ENCODE measurements at places on chromosomes 2 and 18.

DNA sequence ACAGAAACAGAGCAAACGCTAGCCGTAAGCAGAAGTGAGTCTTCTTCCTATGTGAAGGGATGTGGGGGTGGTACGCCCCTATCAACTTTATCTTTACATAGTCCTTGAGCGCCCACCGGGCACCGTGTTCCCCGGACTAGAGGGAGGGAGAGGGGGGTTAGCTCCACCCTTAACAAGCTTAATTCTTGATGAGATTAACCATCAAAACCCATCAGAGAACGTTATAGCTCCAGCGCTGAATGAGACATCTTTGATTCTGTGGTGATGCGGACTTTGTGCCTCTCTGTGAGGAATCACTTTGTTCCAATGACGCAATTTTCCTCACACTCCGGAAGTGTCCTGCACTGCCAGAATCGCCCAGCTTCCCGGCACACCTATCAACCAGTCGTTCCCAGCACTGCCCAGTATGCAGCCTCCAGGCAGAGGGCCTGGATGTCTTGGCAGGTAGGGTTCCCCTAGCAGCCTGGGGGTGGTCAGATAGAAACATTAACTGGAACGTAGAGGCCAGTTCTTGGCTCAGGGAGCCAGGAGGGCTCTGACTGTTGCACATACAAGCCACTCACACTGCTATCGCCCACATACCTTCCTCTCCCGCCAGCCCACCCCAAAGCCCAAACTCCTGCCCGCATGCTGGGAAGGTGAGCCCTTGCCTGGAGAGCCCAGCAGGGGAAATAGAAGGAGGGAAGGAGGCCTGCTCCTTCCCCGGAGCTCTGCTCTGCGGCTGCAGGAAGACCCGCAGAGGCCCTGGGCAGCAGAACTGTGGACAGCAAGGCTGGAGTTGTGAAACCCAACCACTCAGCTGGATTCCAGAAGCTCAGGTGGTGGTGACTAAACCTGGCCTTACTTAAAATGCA lies 1.9 kb upstream of the ODC1 start:
- DNase-seq, result no peak

DNA sequence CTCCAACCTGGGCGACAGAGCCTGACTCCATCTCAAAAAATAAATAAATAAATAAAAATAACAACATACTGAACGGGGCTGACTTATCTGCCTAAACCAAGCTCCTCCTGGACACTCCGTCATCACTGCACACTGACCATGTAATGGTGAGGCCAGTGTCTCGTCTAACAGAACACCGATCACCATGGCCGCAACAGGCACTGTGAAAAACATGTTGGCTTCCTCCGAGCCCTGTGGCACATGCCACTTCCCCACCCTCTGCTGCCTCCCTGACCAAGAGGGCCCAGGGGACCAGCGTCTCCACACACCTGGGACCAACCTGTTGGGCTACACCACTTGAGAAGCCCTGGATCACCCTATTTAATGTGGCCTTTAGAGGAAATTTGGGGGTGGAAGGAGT lies 33.9 kb downstream of the ZNF516 start:
- no peak for DNase-seq

DNA sequence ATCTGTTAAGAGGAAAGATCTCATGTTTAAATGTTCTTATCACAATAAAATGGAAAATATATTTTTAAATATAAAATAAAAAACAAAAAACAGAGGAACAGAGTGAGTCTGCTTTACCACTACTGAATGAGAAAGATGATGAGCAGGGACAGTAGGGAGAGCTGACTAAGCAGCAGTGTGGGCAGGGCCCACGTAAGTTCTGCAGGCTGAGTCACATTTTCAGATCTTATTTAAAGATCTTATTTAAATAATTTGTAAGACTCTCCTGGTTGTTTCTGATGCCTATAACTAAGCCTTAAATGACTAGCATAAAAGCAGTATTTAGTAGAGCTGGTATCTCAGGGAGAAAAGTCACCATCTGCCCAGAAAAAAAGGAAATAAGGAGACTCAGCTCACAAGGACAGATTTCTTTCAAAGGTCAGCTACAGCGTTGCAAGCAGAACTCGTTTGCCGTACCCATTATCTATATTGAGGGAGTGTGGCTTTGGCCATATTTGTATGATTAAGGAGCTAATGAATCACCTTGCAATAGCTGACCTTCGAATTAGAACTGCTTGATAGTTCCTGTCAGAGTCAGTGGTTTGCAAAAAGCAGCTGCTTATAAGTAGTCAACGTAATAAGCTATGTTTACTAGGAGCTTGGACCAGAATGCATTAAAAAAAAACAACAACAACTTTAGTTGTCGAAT lies 322.1 kb upstream of the CHAC2 start:
- DNase-seq, result no peak

DNA sequence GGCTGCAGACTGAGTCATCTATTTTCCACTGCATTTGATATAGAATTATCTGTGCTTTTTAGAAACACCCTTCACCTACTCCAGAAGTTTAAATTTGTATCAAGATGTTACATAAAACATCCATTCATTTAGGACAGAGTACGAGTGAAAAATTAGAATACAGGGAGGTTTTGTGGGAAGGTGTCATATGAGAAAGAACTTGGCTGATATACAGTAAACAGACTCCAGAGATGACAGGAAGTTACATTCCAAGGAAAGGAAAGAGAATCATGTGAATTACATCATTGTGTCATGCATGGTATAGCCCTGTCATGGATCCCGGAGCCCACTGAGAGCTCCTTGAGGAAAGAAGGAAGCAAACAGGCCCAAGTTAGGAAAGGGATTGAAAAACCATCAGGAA lies 341.5 kb upstream of the PKDCC start:
- DNase-seq, result no peak

DNA sequence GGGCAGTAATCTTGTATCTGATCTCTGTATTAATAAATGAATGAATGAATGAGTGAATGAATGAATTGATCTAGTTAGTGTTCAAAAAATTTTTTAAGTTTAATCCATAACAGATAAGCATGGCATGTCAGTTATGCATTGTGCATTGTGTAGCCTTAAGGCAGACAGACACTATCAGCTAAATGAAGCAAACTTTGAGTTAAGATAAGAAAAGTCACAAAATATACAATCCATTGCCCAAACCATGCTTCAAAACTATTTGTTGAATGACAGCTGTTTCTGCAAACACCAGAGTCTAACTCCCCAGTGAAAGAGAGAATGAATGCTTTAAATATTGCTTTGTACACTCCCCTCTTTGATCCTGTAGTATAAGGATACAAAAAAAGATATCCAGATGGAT lies 314.3 kb upstream of the ETAA1 start:
- DNase-seq, result no peak

DNA sequence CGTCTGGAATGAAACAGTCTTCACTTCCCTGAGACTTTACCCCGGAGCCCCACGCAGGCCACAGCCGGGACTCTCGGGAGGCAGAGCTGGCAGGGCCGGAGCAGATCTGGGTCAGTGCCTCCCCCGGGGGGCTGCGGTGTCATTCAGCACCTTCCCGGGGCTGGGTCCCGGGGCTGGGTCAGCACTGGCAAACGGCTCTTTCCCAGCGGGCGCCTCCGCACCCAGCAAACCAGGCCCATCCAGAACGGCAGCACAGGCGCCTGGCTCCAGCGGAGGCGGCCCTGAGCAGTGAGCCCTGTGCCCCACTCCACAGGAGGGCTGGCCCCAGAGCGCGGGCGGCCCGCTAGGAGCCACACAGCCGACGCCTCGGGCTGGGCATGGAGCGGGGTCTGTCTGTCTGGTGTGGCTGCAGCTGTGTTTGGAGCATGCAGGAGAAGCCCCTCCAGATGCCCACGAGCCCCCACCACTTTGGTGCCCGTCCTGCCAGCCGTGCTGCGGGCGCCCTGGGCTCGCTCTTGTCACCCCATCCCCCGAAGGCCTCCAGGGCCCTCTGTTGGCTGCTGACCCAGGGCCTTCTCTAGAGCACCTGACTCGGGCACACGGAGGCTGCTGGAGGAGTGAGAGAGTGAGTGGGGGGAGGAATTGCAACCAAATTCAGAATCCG lies 132.1 kb upstream of the CTDP1 start:
- DNase-seq, result no peak

- DNase-seq, result no peak
Observed at GRCh38 chr2:174177316-174177890, 70.9 kb downstream of the OLA1 start.

GRCh38 chr2:129400826-129401225 lies 578.6 kb upstream of the RAB6C start:
- no peak for DNase-seq

- no peak for DNase-seq
Observed at GRCh38 chr2:46040563-46041155, 256.5 kb upstream of the EPAS1 start.

DNA sequence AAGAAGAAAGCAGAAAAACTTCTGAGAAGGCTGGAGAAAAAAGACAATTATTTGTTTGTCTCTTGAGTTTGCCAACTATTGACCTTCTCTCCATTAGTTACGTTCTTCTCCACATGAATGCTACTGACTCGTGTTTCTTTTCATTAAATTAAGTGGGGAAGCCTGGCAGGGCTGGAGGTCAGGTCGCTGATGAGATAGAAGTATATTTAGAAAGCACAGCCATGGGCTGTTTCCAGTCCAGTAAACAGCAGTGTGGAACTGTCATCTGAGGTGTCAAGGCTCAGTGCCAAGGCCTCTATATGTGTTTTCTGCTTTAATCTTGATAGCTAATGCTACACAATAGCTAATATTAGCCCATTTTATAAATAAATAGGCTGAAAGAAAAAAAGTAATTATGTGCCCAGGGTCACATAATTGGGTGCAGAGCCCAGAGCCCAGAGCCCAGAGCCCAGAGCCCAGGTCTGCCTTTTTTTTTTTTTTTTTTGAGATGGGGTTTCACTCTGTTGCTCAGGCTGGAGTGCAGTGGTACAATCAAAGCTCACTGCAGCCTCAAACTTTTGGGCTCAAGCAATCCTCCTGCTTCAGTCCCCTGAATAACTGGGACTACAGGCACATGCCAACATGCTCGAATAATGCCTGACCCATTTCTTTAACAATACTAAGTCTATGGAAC lies 6.3 kb downstream of the MSGN1 start:
- DNase-seq, result no peak

GRCh38 chr18:22827741-22828140 lies 105.4 kb upstream of the RBBP8 start:
- no peak for DNase-seq

DNA sequence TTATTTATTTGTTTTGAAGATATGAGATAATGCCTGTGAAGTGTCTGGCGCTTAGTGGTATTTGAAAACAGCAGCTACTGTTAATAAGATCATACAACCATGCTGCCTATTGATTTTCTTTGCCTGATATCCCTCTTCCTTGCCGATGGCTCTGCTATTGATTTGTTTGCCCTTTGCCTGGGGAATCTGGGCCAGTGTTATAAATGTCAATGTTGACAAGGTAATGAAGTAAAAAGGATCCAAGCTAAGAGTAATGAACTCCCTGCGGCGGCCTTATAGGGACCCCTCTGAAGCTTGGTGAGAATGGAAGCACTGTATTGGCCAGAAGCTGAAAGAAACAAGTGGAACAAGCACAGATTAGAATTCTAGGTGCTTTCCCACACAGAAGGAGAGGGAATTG lies 854.6 kb downstream of the CNTNAP5 start:
- DNase-seq, result no peak

GRCh38 chr2:231502596-231502995 lies 27.6 kb downstream of the NMUR1 start:
- no peak for DNase-seq

GRCh38 chr2:694174-694573 lies 17.0 kb upstream of the TMEM18 start:
- no peak for DNase-seq

DNA sequence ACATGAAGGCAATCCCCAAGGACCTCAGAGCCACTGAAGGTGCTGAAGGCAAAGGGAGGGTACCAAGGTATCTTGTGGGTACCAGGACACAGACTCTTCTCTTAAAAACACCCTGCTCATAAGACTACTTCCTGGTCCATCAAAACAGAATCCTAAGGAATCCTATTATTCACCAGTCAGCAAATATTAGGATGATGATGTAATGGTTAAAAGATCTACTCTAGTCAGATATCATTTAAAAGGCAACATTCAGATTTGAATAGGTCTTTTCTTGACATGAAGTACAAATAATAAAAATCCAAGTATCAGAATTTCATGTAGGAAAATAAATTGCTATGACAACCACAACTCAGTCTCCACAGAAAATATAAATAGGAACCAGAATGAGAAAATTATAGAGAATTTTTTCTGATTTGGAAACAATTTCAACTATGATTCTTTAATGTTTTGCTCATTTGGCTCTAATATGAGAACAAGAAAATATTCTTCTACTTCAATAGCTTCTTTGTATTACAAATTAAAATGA lies 77.8 kb upstream of the ZNF397 start:
- DNase-seq, result no peak

DNA sequence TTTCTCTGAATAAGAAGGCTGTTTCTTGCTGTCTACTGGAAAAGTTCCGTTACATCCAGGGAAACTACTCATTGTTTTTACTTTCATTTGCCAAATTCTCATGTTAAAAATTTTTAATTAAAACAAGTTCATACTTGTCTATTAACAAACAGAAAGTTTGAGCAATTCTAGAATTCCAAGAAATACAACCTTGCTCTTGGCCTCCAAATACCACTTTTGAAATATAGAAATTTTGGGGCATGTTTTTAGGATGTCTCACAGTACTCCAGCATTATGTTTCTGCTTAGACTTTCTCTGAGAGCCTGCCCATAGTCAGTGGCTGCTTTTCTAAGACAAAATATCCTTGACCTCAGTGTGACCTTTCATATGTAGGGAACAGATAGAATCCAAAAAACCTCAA lies 228.7 kb upstream of the RND3 start:
- no peak for DNase-seq

DNA sequence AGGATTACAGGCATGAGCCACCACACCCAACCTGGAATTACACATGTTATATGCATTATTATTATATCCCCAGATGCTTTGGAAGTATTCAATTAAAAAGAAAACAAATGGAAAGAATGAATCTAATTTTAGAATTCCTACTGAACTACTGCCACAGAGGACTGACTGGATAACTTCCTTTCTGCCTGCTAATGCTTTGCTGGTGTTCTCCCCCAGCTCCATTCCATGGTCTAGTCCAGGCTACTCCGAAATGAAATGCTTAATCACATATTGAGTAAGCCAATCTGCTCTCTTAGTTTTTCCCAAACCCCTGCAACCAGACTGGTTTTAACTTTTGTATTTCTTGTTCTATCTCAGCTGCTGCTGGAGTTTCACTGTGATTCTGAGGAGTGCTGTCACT lies 519.1 kb downstream of the SOX11 start:
- no peak for DNase-seq

DNA sequence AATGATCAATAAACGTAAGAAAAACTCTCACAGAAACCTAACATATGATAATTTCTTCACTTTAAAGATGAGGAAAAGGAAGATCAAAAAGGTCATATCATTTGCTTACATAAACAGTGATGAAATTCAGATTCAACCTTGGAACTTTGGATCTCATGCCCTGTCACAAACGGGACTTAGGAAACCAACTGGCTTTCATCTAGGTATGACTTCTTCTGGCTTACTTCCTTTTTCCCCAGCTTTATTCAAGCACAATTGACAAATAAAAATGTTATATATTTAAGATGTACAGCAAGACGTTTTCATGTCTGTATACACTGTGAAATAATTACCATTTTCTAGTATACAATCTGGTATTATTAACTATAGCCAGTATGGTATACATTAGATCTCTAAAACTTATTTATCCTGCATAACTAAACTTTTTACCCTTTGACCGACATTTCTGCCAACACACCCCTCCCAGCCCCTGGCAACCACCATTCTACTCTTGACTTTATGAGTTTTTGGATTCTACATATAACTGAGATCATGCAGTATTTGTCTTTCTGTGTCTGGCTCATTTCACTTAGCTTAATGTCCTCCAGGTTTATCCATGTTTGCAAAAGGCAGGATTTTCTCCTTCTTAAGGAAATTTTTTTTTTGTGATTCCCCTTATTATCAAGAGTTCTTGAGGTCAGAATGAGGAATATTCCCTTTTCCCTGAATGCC lies 46.0 kb upstream of the COBLL1 start:
- DNase-seq, result no peak
